Osteoblast (primary cell): ENCODE measurements at places on chromosomes 2 and 18. TPM values are rescaled to one million over a fixed set of nuclear protein-coding genes. Genes with fewer than 3 reads are reported as not detected.

The PLEK gene
- total RNA-seq: 0.36 TPM in 1 of 2 replicates, not detected in the other

The GRHL1 gene
- total RNA-seq: 0.29 and 0.36 TPM in 2 replicates

DNA sequence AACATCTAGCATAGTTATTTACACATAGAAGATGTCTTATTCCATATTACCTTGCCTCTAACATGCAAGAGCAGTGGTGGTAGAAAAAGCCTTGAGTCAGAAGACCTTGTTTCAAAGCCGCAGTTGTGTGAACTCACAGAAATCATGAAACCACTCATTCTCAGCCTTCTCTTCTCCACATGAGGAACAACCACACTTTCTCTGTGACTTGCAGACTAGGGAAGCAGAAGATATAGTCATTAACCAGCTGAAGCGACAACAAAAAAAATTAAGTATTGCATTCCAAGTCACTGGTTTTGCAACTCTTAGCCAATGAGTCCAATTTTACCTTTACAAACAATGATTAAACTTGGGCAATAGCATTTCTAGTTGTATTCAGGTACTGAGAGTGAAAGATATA is 19.0 kb downstream of the TWSG1 start:
- DNase-seq: no peak

- DNase-seq: no peak
Measured at GRCh38 chr18:21557607-21558253, 42.8 kb downstream of the ESCO1 start.

DNA sequence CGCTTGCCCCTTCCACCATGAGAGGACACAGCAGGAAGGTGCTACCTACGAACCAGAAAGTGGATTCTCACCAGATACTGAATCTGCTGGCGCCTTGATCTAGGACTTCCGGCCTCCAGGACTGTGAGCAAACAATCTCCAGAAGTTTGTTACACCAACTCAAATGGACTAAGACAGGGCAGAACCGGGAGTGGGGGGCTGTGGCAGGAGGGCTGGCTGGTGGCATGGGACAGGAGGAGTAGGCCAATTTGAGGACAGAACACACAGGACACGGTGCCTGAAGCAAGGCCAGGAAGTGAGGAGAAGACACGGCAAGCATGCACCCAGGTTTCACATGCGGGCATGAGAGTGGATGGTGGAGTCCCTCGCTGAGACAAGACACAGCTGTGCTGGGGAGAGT is 40.1 kb downstream of the CRACDL start:
- DNase-seq: no peak

GRCh38 chr2:119174993-119175347 is 16.4 kb upstream of the C1QL2 start:
- no peak for DNase-seq

- no peak for DNase-seq
Measured at GRCh38 chr2:191892391-191892790, 45.5 kb upstream of the CAVIN2 start.

- peak; percentile 69 for DNase-seq
Measured at GRCh38 chr2:85812094-85812735, 58.4 kb downstream of the ATOH8 start.

DNA sequence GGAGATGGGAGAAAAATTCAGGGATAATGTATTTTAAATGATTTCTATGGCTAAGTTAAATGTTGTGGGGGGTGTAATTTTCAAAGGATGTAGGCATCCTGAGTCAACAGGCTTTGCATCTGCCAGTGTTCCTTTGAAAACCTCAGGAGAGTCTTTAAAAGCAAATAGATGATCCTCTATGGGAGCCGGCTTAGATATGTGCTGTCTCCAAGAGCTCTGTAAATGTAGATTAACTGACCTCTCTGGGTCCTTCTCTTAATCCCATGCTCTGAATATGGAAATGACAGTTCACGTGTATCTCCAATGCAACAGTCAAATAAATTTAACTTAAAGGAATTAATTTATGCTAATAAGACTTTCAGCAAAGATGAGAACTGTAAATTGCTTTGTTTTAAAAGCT is 292.7 kb downstream of the ERBB4 start:
- no peak for DNase-seq

The OR6B2 gene
- total RNA-seq: not detected in 2 replicates

- no peak for DNase-seq
Measured at GRCh38 chr2:75142081-75142480, 57.2 kb downstream of the TACR1 start.

The PROKR1 gene
- not detected in 2 replicates for total RNA-seq

DNA sequence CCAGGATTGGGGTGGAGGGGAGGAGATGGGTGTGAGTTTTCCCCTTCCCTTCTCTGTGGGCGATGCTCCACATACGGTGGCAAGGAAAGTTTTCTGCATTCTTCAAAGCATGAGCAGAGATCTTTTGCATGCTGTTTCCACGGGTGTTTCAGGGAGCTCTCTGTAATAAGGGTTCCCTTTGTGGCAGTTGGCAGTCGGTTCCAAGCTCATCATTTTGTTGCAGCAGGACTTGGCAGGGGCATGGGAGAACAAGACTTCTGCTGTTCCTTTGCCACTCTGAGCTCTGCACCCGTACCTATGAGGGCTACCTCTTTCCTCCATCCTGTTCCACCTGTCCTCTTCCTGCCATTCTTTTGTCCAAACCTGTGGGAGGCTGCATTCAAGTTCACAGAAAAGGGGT is 71.3 kb upstream of the SPRED2 start:
- DNase-seq: no peak

GRCh38 chr18:50061876-50062517 is 132.9 kb downstream of the MYO5B start:
- no peak for DNase-seq

The NAT8 gene
- total RNA-seq: not detected in 2 replicates

The CCDC88A gene
- 54.3 and 55.1 TPM in 2 replicates for total RNA-seq
